ENCODE measurements at places on chromosomes 3 and 15.

GRCh38 chr3:29643034-29643425, 362.2 kb downstream of the RBMS3 start:
- no peak for DNase-seq

DNA sequence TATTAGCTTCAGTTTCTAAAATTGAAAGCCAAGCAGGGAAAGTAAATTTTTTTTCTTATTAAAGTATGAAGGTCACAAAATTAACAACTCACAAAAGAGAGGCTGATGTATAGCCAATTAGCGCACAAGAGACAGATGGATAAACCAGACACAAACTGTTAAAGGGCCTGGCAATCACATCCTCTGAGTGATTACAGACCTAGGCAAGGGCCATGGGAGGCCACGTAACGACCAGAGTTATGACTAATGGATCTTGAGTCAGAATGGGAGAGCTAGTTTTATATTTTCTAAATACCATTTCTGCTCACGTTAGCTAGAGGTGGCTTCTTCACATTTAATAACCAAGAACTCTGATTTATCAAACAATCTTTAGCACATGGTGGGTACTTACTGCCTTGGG, 17.8 kb upstream of the SCAMP5 start:
- DNase-seq = no peak

- no peak for DNase-seq
These were observed 45.4 kb upstream of the TRAK1 start for GRCh38 chr3:42045708-42046243.

- no peak for DNase-seq
These were observed 17.9 kb downstream of the SERP1 start for GRCh38 chr3:150528354-150528797.

GRCh38 chr15:72062319-72062718, 55.6 kb downstream of the MYO9A start:
- no peak for DNase-seq

DNA sequence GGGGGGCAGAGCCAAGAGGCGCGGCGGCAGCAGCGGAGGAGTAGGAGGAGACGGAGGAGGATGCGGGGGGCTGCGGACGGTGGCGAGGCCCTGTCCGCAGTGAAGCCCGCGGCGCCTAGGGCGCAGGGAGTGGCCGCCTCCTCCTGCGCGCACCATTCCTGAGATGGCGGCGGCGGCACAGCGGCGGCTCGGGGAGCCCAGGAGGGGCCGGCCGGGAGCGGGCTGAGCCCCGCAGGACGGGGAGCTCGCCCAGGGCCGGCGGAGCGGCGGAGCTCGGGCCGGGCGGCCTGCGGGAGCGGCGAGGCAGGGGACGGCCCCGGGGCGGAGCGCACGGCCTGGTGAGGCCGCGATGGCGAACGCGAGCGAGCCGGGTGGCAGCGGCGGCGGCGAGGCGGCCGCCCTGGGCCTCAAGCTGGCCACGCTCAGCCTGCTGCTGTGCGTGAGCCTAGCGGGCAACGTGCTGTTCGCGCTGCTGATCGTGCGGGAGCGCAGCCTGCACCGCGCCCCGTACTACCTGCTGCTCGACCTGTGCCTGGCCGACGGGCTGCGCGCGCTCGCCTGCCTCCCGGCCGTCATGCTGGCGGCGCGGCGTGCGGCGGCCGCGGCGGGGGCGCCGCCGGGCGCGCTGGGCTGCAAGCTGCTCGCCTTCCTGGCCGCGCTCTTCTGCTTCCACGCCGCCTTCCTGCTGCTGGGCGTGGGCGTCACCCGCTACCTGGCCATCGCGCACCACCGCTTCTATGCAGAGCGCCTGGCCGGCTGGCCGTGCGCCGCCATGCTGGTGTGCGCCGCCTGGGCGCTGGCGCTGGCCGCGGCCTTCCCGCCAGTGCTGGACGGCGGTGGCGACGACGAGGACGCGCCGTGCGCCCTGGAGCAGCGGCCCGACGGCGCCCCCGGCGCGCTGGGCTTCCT, at the start of gene GPR27:
Gene GPR27 (plus strand): TSS at position 155 of the 909 bp plus-strand sequence. CDS start 195 bp downstream, at position 350.
- DNase-seq = no peak

GRCh38 chr15:32838820-32839219, 121.0 kb downstream of the GREM1 start:
- no peak for DNase-seq

DNA sequence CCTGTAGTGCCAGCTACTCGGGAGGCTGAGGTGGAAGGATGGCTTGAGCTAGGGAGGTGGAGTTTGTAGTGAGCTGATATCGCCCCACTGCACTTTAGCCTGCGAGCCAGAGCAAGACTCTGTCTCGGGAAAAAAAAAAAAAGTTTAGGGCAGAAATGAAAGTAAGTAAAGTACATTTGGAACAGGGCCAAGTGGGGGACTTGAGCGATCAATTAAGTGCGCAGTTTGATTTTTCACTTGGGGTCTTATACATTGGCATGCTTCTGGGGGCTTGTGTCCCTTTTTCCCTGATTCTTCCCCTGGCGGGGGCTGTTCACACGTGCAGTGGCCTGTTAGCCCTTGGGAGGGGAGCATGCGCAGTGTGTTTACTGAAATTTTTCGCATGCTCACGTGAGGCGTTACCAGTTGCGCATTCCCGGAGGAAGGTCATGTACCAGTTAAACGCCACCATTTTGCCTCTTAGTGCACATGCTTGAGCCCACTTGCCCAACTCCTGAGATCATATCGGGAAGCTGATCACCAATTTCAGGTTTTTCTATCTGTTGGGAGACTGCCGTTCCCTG, 42.0 kb downstream of the GALNT15 start:
- DNase-seq = no peak

DNA sequence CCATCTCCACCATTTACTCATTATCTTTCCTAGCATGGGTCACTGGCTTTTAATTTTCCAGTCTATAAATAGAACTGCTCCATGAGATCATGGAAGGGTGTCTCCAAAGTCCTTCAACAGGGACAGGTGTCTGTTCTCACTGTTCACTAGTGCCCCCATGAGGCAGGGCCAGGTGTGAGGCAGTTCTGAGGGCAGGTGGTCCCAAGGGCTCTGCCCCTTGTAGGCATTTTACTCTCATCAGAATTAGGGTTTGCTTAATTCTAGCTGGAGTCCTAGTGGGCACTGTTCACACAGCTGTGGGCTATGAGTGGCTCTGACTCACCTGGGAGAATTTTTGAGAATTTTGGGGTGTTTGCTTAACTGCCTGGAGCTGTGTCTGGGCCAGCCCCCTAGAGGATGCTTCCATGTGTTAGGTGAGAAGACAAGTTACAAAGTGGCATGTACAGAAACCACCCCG, 248.0 kb upstream of the LYSMD4 start:
- DNase-seq = no peak

GRCh38 chr15:63172851-63173451, 15.7 kb upstream of the RPS27L start:
- DNase-seq = no peak

Data from tibial artery (tissue), 4 donors.